Mucosa of descending colon (tissue), 3 donors: ENCODE measurements at places on chromosomes 4 and X. TPM values are rescaled to one million over a fixed set of nuclear protein-coding genes. Genes with fewer than 3 reads are reported as not detected.

RTL3 gene
- not detected for total RNA-seq

CT47B1 gene
- total RNA-seq, result not detected

TEX11 gene
- total RNA-seq, result 2.1 TPM

SRPX2 gene
- total RNA-seq, result 3.3 TPM

RPA4 gene
- total RNA-seq, result 1.5 TPM

HTRA3 gene
- total RNA-seq, result 4.2 TPM

COX7B2 gene
- total RNA-seq, result not detected

GJB1 gene
- 78.9 TPM for total RNA-seq

C4orf36 gene
- total RNA-seq, result 0.96 TPM

UGT2A1 gene
- not detected for total RNA-seq

PDE5A gene
- total RNA-seq, result 58.4 TPM
